ENCODE measurements at places on chromosomes 2 and 18.

- H3K36me3 ChIP-seq = no peaks in the 10 kb centered on the region
- H3K27ac ChIP-seq = no peak overlapping the region
- no peak overlapping the region for H3K4me3 ChIP-seq
- no peaks in the 10 kb centered on the region for H3K4me1 ChIP-seq
These were observed 289.8 kb downstream of the ICOS start for GRCh38 chr2:204226305-204226880.

DNA sequence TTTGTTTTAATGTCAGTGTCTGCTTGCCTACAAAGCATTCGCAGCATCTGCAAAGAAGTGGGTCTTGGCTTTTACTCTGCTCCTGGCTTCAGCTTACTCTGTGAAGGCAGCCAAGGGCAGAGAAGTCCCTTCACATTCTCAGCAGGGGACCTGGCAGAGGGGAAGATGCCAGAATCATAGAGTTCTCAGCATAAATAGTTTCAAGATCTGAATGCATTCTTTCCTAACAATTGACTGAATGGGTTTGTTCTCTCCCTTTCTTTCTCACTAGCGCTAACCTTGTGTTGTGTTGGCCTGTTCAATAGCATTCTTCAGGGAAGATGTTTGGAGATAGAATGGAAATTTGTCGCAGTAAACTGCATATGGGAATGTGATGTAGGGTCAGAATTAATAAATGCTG lies 106.9 kb downstream of the FARSB start:
- no peaks in the 10 kb centered on the region for H3K4me1 ChIP-seq
- no peak for DNase-seq
- no peaks in the 10 kb centered on the region for H3K36me3 ChIP-seq
- no peak overlapping the region for H3K4me3 ChIP-seq
- peak overlapping the region; percentile 40 for H3K27ac ChIP-seq
- no peaks in the 10 kb centered on the region for H3K27me3 ChIP-seq

DNA sequence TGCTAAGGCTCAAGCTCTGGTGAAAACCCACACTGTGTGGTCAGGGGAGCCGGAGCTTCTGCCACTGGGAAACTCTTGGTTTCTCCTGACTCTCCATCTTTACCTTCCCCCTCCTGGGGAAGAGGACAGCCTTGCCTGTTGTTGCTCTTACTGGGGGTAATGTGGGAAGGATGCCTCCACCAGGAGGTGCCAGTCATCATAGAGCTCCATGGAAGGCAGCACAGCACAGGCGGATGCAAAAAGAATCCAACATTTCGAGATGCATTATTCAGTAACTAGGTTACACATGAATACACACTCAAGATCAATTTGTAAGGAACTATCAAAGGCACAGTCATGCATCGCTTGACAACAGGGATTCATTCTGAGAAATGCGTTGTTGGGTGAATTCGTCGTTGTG lies 322.6 kb downstream of the AFF3 start:
- H3K27me3 ChIP-seq = no peaks in the 10 kb centered on the region
- no peak for DNase-seq
- no peak overlapping the region for H3K27ac ChIP-seq
- no peak overlapping the region for H3K4me3 ChIP-seq

DNA sequence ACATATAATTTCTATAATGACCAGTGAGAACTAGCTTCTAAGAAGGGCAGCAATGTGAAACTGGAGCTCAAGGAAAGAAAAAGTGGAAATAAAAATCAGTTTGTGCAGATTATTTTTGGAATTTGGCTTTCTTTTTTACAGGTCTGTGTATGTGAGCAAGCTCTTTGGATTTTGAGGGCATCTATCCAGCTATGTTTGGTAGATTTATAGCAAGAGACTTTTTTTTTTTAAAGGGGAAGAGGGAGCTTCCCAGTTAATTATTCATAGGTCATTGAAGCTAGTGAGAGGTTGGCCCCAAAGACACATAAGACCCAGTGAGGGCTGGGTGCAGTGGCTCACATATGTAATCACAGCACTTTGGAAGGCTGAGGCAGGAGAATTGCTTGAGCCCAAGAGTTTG lies 24.0 kb upstream of the COLEC12 start:
- no peak overlapping the region for H3K4me3 ChIP-seq
- H3K4me1 ChIP-seq = no peaks in the 10 kb centered on the region
- H3K27me3 ChIP-seq = no peaks in the 10 kb centered on the region
- no peaks in the 10 kb centered on the region for H3K36me3 ChIP-seq

GRCh38 chr2:112150851-112151250 lies 12.7 kb downstream of the FBLN7 start:
- H3K27me3 ChIP-seq = no peaks in the 10 kb centered on the region
- DNase-seq = no peak
- H3K4me3 ChIP-seq = no peak overlapping the region
- no peaks in the 10 kb centered on the region for H3K4me1 ChIP-seq

- peak within 1 kb of the TSS; percentile 88 for H3K4me3 ChIP-seq
- no peaks in the 10 kb centered on the region for H3K27me3 ChIP-seq
- no peaks in the 10 kb centered on the region for H3K36me3 ChIP-seq
- H3K4me1 ChIP-seq = no peaks in the 10 kb centered on the region
- peak; percentile 100 for DNase-seq
- peak within 1 kb of the TSS; percentile 97 for H3K27ac ChIP-seq
These were observed at the start of gene VPS4B for GRCh38 chr18:63422087-63422863. VPS4B (minus strand) TSS chr18:63422476; CDS start chr18:63422259, 217 bp downstream.

DNA sequence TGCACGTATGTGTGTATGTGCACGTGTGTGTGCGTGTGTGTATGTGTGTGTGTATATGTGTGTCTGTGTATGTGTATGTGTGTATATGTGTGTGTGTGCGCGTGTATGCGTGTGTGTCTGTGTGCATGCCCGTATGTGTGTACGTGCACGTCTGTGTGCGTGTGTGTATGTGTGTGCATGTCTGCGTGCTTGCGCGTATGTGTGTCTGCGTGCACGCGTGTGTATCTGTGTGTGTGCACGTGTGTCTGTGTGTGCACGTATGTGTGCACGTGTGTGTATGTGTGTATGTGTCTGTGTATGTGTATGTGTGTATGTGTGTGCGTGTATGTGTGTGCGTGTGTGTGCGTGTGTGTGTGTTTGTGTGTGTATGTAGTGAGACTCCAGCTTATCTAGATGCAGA lies 97.5 kb upstream of the SPATS2L start:
- no peaks in the 10 kb centered on the region for H3K36me3 ChIP-seq
- H3K27ac ChIP-seq = no peak overlapping the region
- H3K27me3 ChIP-seq = no peaks in the 10 kb centered on the region

- no peaks in the 10 kb centered on the region for H3K27me3 ChIP-seq
- DNase-seq = no peak
- peak overlapping the region; percentile 58 for H3K4me3 ChIP-seq
- H3K27ac ChIP-seq = peak overlapping the region; percentile 84
- no peaks in the 10 kb centered on the region for H3K36me3 ChIP-seq
These were observed 998 bp upstream of the SLC66A3 start for GRCh38 chr2:11154016-11154922.

DNA sequence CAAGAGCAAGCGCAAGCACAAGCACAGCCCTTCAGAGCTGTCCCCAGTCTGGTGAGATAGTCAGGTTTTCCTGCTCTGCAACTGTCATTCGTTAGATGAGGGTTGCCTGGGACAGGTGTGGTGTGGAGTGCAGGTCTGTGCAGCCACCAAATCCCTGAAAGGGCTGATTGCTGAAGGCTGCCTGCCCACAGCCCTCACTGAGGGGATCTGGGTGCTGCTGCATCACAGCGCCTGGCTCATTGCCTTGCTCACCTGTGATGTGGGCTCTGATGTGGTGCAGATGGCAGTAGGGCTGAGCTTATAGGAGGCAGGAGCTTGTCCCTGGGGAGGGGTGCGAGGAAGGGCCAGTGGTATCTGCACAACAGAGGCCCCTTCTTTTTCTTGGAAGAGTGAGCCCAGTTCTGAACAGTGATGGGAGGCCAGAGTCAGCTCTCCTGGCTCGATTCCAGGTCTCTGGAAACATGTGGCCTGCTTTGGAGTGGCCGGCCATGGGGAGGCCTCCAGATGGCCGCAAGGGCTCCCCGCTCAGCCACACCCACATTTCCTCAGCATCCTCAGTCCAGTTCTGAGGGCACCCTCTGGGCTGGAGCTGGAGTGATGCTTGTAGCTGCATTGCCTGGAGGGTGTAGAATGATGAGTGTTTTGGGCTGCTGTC lies 11.4 kb downstream of the UBE2F start:
- no peaks in the 10 kb centered on the region for H3K27me3 ChIP-seq
- peaks cover 3% of the 10 kb centered on the region for H3K4me1 ChIP-seq
- H3K4me3 ChIP-seq = no peak overlapping the region
- DNase-seq = no peak
- no peak overlapping the region for H3K27ac ChIP-seq
- H3K36me3 ChIP-seq = no peaks in the 10 kb centered on the region

DNA sequence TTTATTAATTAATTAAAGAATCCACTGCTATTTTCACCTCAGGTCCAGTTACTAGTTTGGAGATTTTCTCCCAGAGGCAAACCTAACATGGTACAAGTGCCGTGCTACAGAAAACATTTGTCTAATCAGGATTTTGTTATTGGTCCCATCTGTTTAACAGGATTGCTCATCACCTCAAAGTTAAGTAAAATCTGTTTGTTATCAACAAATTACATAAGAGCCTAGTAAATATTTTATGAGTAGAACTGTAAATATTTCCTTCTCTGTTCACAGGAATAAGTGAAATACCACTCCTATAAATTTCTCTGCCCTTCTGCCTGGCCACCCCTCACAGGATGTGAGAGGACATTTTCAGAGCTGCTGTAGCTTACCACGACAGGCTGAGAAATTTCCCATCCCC lies 200.2 kb downstream of the RAD51AP2 start:
- H3K4me3 ChIP-seq = no peak overlapping the region
- H3K27ac ChIP-seq = no peak overlapping the region
- DNase-seq = no peak
- H3K36me3 ChIP-seq = no peaks in the 10 kb centered on the region
- H3K27me3 ChIP-seq = no peaks in the 10 kb centered on the region

- no peak overlapping the region for H3K4me3 ChIP-seq
- no peak for DNase-seq
- H3K27ac ChIP-seq = no peak overlapping the region
- peaks cover 5% of the 10 kb centered on the region for H3K4me1 ChIP-seq
- no peaks in the 10 kb centered on the region for H3K36me3 ChIP-seq
- no peaks in the 10 kb centered on the region for H3K27me3 ChIP-seq
These were observed 3.0 kb upstream of the CEP68 start for GRCh38 chr2:65053199-65053598.

- H3K36me3 ChIP-seq = no peaks in the 10 kb centered on the region
- DNase-seq = no peak
- no peaks in the 10 kb centered on the region for H3K27me3 ChIP-seq
- no peaks in the 10 kb centered on the region for H3K4me1 ChIP-seq
These were observed 295.4 kb upstream of the CRIM1 start for GRCh38 chr2:36060133-36060532.

DNA sequence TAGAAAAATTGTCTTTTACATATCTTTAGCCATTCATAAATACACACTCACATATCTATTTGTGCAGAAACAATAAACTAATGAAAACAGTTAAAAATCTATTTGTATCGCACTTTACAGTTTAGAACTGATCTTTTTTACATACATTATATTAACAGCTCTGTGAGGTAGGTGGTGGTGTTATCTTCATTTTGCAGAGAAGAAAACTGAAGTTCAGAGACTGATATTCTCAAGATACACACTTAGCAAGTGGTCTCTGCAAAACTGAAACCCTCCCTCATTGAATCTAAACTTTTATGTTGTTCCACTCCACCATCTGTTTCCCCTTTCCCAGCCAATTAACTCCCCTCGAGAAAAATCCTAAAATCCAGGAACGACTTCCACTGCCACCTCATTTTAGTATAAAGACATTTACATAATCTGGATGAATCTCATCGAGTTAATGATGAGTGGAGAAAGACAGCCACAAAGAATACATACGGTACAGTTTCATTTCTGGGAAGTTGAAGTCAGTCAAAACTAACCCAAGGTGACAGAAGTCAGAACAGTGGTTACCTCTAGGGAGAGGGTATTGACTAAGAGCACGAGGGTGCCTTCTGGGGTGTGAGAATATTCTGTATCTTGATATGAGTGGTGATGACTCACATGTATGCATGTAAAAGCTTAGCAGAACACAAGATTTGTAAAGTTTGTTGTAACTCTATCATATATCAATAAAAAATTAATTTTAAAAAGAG lies 524.2 kb upstream of the TCF4 start:
- DNase-seq = no peak
- H3K27me3 ChIP-seq = no peaks in the 10 kb centered on the region
- peaks cover 4% of the 10 kb centered on the region for H3K4me1 ChIP-seq
- H3K36me3 ChIP-seq = no peaks in the 10 kb centered on the region

GRCh38 chr18:46678785-46679399 lies 21.9 kb upstream of the LOXHD1 start:
- no peaks in the 10 kb centered on the region for H3K27me3 ChIP-seq
- no peaks in the 10 kb centered on the region for H3K36me3 ChIP-seq
- DNase-seq = no peak
- no peak overlapping the region for H3K27ac ChIP-seq

Data from uterus (tissue), 4 donors.